ENCODE measurements at places on chromosomes 13 and 19.

GRCh38 chr13:111247552-111247951 lies 72.9 kb upstream of the TEX29 start:
- DNase-seq: no peak

GRCh38 chr13:35646056-35646774 lies 169.7 kb upstream of the MAB21L1 start:
- DNase-seq: no peak

GRCh38 chr19:14606627-14607026 lies 23.7 kb downstream of the CLEC17A start:
- DNase-seq: no peak

DNA sequence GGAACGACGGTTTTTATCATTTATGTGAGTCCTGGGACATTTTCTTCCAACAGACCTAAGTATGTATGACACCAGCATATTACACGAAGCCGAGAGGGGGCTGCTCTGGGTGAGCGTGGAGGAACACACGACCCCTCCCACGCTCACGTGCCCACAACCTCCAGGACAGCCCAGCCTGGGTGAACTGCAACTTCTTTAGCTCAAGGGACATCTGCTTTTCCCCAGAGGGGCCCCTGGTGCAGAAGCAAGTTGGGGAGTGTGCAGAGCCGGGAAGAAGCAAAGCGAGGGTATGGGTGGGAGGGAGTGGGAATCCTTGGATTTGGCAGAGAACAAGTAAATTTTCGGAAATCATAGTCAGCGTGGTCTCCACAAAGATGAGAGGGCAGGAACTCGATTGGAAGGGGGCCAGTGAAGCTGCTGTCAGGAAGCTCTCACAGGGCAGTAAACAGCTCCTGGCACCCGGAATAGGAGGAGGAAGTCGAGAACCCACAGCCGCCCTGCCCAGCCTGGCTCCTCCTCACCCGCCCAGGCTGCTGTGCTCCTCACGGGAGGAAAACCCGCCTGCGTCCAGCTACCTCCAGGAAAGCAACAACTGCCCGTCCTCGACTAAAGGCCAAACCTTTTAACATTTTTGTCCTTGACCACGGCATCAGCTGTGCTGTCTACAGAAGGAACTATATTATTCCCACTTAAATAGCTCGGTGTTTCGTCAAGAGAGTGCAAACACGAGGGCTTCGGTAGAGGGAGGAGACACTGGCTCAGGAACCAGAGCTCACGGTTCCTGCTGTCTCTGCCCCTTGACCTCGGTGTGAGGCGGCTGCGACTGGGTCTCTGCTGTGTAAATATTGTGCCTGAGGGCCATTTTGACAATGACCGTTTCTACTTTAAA lies 17.2 kb upstream of the CFAP97D2 start:
- DNase-seq: no peak

- DNase-seq: no peak
Measured at GRCh38 chr13:105825071-105825470, 710.4 kb downstream of the EFNB2 start.

DNA sequence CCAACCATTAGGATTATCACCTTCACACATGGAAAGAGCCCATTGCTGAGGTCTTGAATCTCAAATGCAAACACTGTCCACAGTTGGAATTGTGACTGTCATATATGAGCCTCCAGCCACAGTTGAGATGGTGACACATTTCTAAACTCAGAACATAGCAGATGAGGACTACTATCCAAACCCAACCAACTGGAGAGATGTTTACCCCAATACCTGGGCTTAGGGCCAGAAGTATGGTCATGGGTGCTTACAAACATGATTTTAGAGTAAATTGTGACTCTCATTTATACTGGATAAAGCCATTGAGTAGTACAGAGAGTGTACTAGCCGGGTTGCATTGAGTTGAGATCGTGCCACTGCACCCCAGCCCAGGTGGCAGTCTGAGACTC lies 14.0 kb upstream of the ZNF681 start:
- DNase-seq: no peak

DNA sequence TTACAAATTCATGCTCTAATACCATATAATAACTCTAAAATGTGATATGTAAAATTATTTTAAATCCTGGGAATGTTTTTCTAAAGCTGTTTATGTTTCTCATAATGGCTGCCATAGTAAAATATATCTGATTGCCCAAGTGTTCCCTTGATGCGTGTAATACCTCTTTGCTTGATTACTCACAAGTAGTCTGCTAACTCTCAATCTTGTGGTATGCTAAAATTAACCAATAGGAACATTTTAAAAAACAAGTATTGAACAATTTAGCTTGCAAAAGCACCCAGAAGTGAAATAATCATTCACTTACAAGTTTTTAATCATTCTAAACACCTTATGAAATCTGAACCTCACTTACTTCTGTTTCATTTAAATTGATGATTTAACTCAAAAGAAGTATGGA lies 386.0 kb upstream of the ATXN8OS start:
- DNase-seq: no peak

DNA sequence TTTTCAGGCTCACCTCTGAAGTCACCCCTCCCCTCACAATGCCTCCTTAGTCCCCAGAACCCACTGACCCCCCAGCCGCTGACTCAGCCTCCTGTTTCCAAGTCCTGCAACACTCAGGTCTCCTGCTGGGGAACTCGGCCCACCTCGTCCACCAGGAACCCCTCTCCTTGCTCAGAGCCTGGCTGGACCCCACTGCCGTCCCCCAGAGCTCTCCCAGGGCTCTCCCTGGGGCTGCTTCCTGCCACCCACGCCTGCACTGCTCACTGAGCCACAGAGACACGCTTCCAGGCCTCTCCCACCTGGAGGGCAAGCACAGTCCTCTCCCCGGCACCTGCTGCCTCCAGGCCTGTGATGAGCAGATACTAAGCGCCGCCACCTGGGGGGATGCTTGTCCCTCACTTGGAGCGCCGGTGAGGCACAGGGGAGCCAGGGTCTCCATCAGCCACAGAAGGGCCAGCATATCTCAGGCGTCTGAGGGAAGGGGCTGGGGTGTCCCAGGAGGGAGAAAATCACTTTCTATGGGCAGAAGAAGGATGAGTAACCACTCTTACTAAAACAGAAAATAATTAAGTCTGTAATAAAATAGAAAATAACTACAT lies 53.8 kb downstream of the KLF2 start:
- DNase-seq: no peak

GRCh38 chr13:99528547-99528946 lies 27.3 kb downstream of the TM9SF2 start:
- peak; percentile 18 for DNase-seq

DNA sequence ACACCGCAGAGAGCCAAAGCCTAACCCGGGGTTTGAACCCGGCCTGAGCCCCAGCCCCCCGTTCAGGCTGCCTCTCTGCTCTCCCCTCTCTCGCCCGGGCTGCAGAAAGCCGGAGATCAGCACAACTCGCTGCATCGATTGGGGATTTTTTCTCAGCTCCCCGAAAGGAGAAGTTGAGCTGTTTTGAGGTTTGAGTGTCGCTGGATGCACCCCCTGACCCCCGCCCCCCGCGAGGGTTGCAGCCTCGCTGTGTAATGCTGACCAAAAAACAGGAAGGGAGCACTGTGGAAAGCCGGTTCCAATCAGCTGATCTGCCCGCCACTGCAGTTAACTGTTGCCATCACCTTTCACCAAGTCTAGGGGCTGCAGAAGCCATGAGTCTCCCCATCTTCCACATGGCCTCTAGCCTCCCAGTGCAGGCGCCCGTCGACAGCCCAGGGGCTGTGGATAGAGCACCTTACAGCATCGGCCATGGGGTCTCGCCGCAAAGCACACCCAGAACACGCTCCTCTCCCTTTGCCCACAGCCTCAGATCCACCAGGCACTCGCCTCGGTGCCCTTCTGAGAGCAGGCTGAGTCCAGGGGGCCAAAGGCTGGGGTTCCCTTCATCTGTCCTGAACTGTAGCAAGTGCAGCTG lies 34.5 kb downstream of the MYO9B start:
- DNase-seq: no peak

- no peak for DNase-seq
Measured at GRCh38 chr13:110572778-110573118, 11.2 kb upstream of the RAB20 start.

DNA sequence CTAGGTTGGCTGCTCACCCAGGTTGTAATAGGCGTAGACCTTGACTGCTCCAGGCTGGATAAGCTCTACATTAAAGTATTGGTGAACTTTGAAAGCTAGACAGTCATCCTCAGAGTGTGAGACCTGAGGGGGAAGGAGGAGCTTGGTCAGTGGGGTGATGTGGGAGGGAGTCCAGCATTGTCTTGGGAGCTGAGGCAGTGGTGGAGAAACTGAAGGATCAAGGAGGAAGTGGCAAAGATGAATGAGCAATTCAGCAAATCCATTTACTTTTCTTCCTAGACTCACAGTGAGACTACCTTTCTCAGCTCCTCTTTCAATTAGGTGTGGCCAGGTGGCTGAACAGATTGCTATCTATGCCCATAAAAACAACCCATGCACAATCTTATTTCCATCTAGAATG lies 10.2 kb upstream of the TNFSF14 start:
- DNase-seq: no peak

- DNase-seq: no peak
Measured at GRCh38 chr13:32695602-32696250, 109.5 kb downstream of the PDS5B start.

DNA sequence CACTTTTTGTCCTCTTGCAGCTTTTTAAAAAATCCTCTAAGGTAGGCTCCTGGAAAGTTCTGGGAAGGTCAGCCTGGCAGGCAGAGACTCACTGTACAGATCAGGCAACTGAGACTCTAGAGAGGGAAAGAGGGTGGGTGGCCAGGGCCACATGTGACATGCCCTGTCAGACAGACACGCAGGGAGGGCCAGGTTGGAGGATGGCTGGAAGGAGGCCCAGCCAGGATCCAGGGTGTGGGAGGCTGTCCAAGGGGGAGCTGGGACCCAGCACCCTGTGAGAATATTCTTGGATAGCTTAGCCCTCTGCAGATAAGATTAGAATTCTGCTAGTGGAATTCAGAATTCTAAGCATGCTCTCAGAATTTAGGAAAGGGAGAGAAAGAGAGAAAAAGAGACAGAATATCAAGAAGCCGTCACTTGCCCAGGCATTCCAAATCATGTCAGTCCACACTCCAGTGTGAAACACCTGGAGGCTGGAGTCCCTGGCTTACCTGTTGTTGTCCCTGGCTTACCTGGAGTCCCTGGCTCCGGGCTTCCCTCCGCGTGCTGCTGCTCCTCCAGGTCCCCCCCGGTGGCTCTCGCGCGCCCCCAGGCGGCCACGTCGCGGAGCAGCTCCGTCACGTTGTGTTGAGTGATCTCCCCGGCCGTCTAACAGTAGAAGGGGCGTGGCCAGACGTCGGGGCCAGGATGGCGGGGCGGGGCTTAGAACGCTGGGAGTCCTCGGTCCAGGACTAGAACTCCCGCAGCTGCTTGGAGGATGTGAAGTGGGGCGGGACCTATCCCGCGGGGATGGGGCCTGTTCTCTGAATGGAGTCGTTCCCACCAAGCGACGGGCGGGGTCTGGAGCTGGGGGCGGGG lies 2.8 kb upstream of the TNNI3 start:
- peak; percentile 95 for DNase-seq

- DNase-seq: no peak
Measured at GRCh38 chr13:95209109-95209508, 92.1 kb downstream of the ABCC4 start.

DNA sequence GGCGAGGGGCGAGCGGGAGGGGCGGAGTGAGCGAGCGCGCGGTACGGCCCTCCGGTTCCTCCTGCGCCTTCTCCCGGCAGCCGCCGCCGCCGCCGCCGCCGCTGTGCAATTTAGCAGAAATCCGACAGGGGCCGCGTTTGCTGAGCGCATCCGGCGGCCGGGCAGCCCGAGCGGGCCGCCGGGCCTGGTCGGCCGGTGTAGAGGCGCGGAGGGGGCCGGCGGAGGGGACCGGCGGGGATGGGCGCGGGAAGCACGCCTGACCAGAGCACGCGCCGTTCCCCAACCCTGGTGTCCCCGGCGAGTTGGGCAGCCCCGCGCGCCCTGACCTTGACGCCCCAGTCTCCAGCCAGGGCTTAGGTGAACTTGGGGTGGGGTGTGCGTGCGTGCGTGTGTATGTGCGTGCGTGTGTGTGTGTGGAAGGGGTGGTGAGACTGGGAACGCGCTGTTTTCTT lies 144.5 kb upstream of the ZNF536 start:
- DNase-seq: peak; percentile 41

GRCh38 chr13:52428295-52428694 lies 22.1 kb downstream of the VPS36 start:
- no peak for DNase-seq

- no peak for DNase-seq
Measured at GRCh38 chr13:96821381-96821780, 172.9 kb downstream of the OXGR1 start.

GRCh38 chr13:64640002-64640401 lies 2590.1 kb downstream of the PCDH9 start:
- DNase-seq: no peak

- DNase-seq: no peak
Measured at GRCh38 chr13:51562011-51562671, 22.1 kb upstream of the WDFY2 start.

DNA sequence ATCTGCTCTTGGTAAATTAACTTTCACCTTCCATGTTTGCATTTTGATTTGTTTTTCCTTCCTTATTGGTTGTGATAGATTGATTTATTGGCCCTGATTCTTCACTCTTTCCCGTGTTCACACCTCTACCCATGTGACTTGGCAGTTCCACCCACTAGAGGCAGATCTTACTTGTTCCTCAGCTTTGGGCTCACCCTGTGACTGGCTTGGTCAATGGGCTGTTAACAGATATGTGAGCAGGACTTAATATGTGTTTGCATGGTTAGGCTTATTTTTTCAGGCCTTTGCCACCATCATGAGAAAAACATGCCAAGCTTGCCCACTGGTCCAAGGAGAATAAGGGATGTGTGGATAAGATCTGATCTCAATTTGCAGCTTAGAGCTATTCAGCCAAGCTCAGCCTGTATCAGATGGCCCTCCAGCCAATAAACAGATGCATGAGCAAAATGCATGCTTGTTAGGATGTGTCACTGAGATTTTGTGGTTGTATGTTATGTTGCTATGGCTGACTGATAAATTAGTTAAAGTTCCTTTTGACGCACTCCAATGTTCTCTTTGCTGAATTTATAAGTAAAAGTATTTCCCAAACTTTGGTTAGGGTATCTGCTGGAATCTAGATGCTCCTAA lies 48.0 kb downstream of the RGCC start:
- DNase-seq: no peak

- no peak for DNase-seq
Measured at GRCh38 chr13:19155321-19155861, 26.2 kb downstream of the TUBA3C start.
